NCI-H1417 treated with DMSO at 0.1 percent for 48 hours (cell line): ENCODE measurements at places on chromosomes 7 and 10.

DNA sequence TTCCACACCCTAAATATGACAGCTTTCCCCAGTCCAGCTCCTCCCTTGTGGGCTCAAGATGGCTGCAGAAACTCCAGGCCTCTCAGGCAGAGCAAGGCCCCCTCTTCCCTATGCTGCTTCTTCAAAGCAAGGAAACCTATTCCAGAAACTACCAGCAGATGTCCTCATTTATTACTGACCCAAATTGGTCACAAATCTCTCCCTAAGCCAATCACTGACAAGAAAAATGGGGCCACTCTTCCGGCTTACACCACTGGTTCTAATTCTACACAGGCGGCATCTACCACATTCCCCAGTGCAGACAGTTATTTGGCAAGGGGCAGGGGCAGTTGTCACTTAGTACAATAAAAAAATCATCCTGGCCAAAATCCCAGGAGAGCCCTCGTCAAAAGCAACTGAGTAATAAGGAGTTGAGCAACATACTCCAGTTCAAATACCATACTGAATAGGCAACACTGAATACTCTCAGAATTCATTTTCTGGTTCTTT, 150.4 kb downstream of the SFMBT2 start:
- DNase-seq, result no peak

DNA sequence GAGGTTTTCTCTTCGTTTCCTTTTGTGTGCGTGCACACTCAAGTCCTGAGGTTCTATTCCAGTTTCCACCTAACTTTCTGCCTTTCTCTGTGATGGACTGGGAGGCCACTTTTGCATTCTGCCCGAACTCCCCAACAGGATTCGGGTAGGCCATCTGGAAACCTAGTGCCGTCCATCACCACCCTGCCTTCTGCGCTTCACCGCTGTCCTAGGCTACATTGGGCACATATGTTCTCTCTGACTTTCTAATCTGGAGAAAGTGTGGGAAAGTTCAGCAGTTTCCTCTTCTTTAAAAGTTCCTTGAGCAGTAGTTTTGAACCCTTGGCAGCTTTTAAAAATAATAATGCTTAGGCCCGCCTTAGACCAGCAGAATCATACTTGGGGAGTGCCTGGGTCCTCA, 46.8 kb downstream of the SHH start:
- DNase-seq, result no peak

GRCh38 chr10:85003083-85003482, 674.7 kb downstream of the CCSER2 start:
- DNase-seq, result no peak

DNA sequence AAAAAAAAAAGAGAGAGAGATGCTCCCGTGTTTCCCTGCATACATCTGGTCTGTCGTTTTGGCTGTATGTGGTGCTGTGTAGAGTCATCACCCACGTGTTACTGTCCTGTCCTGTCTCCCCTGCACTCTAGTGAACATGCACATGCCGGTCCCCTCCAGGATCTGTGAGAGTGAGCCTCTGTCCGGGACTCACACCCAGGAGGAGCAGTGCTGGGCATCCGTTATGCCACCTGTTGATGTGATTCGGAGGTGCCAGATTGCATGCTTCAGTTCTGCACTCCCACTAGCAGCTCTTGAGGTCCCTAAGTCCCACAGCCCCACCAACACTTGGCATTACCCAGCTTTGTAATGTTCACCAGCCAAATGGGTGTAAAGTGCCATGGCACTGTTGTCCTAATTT, 16.4 kb downstream of the GHRHR start:
- no peak for DNase-seq

- DNase-seq, result no peak
These were observed 55.4 kb upstream of the RAB11FIP2 start for GRCh38 chr10:118102121-118102520.

DNA sequence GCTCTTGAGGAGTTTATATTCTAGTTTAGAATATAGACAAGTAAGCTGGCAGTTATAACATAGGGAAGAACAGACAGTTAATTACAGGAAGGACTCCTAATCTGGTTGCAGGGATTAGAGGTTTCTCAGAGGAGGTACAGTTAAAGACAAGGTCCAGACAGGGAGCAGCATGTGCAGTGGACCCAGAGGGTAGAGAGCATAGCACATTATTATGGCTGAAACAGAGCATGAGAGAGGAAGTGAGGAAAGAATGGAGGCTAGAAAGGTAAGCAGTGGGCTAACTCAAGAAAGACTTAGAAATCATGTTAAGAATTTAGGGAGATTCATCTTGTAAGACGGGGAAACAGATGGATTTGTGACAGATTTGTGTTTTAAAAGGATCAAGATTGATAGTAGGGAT, 9.7 kb downstream of the MIOS start:
- no peak for DNase-seq

DNA sequence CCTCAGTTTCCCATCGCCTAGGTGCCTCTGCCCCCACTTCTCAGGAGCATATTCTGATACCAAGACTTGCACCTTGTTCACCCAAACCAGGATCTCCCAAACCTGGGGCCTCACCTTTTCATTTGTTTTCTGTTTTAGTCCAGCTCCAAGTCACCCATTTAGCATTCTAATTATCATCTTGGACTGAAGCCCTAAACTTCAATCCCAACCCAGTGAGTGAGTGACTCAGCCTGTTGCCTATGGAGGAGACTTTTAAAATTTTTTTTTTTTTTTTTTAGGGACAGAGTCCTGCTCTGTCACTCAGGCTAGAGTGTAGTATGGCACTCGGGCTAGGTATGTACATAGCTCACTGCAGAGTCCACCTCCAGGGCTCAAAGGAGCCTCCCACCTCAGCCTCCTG, 378.9 kb upstream of the AUTS2 start:
- no peak for DNase-seq

GRCh38 chr10:8967061-8967460, 912.6 kb downstream of the GATA3 start:
- DNase-seq, result no peak

GRCh38 chr7:85030893-85031292, 156.0 kb downstream of the SEMA3D start:
- no peak for DNase-seq

DNA sequence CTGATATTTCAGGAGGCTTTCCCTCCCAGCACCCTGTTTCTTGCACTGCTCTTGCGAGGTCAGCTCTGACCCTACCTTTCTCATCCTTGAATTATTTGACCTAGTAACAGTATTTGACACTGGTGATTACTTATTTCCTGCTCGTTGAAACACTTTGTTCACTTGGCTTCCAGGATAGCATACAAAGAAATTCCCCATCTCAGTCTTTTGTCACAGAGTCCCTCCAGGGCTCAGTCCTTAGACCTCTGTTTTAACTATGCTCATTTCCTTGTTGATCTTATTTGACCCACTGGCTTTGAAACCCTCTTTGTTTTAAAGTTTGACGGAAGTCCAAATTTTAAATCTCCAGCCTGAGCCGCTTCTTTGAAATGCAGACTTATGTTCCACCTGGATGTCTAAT, 29.9 kb downstream of the BMPR1A start:
- no peak for DNase-seq

DNA sequence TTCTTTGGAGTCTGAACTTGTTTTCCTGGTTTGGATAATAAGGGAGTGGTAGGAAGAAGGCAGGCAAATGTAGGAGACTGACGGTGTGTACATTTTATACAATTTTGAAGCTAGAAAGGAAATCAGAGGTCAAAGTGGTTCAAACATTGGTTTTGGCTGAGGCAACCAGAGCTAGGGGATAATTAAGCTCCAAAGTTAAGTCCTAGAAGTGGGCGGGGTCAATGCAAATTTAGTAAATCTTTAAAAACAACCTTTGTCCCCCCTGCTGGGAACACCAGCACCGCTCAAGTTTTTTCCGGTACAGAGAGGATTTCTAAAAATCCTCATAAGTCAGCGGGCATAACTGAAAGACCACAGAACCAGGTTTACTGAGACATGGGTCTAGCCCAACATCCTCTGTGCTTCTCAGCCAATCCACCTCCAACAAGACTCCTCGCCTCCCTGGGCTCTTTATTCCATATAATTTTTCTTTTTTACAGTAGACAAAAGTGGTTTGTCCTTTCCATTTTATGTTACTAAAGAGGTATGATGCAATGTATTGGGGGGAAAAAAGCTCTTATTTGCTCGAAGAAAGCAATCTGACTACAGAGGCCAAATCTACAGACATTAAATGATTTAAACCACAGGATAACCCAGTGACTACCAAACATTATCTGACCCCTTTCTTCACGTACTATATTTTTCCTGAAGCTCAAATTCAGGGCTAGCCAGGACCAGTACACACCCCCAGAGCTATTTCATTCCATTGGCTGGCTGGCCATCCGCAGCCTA, 1.6 kb downstream of the GLUD1 start:
- no peak for DNase-seq

- DNase-seq, result no peak
These were observed 25.6 kb downstream of the TACR2 start for GRCh38 chr10:69391158-69391557.

GRCh38 chr10:106582291-106582690, 582.2 kb downstream of the SORCS1 start:
- no peak for DNase-seq

DNA sequence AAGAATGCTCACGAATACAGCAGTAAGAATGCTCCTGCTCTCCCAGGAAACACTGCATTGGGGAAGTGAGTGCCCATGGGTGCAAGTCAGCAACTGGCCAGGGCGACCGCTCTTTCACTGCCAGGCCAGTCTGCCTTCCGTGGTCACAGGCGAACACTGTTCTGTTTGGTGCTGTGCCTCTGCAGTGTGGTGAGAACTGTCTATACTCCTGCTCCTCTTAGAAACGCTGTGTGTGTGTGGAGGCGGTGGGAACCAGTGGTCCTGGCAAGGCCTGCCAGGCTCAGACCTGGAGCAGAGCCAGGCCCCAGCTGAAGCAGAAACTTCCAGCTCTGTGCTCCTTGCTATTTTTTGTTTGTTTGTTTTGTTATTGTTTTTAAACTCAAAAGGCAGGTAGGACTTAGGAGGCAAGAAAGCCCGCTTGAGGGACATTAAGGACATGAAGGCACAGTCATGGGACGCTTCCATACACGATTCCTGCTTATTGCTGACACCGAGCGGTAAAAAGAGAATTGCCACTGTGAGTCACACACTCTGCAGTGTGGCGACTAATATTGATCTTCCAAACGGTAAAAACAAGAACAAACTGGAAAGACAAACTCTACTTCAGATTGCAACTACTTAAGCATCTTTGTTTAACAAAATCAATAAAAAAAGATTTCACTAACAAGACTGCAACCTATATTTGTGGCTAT, 430.8 kb downstream of the DNAJB6 start:
- DNase-seq, result no peak

GRCh38 chr7:106870983-106871410, 5.9 kb downstream of the PIK3CG start:
- DNase-seq, result no peak

DNA sequence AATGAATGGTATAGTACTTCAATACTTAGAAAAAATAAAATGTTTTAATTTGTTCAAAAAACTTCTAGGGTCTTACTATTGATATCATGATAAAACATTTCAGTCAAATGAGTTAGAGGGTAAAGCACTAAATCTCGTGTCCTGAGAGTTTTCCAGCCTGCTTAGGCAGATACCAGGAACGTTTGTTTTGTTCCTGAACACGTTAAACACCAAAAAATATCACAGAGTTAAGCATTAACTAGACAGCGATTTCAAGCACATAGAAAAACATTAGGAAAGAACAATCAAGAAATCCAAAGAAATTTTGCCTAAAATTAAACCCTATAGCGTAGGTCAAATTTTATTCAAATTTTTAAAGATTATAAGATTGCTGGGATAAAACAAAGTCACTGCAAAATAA, 204.6 kb upstream of the AGR3 start:
- DNase-seq, result no peak

DNA sequence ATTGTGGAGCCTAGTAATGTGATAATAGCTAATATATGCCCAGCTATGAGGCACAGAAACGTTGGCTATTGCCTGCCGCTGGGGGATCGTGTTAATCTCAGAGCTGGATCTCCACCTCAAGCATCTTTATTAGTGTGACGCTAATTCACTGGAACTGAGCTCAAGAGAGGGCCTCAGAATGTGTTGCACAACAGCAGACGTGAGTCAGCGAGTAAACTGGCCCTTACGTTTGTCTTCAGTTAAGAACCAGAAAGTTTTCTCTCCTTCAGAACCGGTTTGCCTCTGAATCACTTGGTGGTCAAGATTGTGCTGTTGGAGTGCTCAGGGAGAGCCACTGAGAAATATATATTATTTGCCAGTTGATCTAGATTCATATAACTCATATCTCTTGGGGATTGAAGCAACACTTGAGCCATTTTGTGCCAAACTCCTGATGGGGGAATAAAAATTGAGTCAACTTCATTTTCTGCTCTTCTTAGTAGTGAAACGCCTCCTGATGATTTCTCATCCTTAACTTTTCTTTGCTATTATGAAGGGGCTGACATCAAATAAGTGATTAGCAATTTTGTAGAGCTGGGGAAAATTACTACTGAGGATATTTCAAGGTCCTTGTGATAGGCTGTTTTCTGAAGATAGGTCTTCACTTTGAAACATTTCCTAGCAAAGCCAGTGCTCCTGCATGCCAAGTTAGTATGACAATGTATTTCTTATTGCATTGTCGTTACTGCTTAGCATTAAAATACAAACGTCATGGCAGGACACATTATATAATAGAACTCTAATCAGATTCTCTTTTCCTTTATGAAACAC, 22.3 kb downstream of the BZW2 start:
- no peak for DNase-seq

GRCh38 chr10:102564209-102564834, 60.5 kb downstream of the SUFU start:
- no peak for DNase-seq

DNA sequence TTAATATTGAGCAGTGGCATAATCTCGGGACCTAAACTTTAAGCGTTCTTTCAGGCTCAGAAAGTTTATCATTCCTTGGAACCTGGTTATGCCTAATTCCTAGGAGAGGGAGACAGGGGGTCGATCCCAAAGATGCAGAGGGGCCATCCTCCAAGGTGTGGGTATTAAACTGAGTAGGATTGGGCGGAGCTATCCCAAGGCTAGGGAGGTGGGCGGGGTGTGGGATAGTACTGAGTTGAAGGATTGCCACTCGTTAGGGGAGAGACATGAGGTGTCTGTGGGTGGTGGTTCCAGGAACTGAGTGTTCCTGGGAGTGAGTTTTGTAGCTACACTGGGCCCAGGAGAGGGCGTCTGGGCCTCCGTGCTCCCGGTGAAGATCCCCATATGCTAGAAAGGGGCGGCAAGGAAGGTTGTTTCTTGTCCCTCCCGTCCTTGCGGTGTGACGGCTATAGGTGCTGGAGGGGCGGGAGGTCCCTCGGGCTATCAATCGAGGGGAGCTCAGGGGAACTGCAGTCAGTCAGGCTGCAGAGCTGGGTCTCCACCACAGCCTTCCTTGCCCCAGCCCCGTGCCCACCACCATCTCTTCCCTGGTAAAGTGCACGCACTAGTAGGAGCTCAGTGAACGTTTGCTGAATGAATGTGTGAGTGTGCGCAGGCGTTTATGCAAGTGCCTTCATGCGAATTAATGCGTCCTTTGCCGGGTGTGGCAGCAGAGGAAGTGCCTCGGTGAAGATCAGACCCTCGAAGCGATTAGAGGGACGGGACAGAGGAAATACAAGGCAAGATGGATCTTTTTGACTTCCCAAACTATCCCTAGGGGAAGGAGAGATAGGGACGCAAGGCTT, 3.0 kb upstream of the HMX2 start:
- no peak for DNase-seq
